ENCODE measurements at places on chromosomes 16 and 17. TPM values are rescaled to one million over a fixed set of nuclear protein-coding genes. Genes with fewer than 3 reads are reported as not detected.

CBX8 gene
- 4.2 TPM for total RNA-seq

FSCN2 gene
- 2.8 TPM for total RNA-seq

CREBBP gene
- 27.0 TPM for total RNA-seq

ERAL1 gene
- total RNA-seq, result 15.2 TPM

HOXB6 gene
- not detected for total RNA-seq

PIMREG gene
- 17.6 TPM for total RNA-seq

NOD2 gene
- total RNA-seq, result 0.06 TPM

TPSD1 gene
- total RNA-seq, result not detected

SALL1 gene
- total RNA-seq, result 0.31 TPM

PMFBP1 gene
- total RNA-seq, result under 0.01 TPM

ZP2 gene
- total RNA-seq, result not detected

SAMD14 gene
- total RNA-seq, result 0.53 TPM

SCARF1 gene
- total RNA-seq, result 2.3 TPM

All from aortic smooth muscle cell (primary cell).